ENCODE measurements at places on chromosomes 5 and 9.

DNA sequence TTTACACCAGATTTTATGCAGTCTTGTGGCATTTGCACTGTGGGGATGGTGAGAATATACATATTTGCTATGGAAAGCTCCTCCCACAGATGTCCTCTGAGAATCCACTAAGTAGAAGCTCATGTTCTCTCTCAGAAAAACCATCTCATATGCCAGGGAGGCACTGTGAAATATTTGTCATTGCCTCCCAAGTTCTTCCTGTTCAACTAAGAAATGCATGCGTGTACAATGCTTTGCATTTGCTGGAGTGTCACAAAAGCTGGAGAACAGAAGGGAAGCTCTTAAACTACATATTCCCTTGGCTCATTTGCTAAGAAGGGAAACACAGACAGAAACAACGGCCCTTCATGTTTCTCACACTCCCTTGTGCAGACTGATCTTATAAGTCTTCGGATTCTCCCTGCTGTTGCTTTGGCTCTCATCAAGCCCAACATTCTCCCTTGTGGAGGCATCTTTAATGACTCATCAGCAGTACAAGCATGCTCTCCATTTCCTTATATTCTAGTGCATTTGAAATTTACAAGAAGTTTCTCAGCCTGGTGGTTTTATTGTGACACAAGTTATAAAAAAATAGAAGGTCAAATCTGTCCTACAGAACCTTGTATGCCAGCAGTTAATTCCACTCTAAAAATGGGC, 220.6 kb downstream of the TRIM36 start:
- no peak for DNase-seq

GRCh38 chr5:95471487-95471886, 80.3 kb downstream of the FAM81B start:
- DNase-seq: no peak

DNA sequence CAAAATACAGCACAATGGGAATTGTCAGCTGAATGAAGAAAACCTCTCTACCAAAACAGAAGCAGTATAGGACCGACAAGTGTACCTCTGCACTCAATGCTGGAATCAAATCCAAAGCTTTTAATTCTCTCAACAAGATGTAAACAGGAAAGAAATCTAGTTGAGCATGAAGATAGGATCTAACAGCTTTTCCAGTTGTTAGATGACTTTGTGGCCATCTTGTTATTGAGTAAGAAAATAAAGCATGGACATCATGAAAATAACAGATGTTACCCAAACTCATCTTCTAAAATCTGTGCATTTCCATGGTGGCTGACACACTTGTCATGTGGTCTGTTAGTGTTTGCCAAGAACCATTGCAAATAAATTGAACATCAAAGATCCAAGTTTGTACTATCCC, 34.7 kb downstream of the SREK1 start:
- DNase-seq: no peak

- no peak for DNase-seq
Observed at GRCh38 chr9:108759399-108759798, 96.4 kb downstream of the ACTL7B start.

DNA sequence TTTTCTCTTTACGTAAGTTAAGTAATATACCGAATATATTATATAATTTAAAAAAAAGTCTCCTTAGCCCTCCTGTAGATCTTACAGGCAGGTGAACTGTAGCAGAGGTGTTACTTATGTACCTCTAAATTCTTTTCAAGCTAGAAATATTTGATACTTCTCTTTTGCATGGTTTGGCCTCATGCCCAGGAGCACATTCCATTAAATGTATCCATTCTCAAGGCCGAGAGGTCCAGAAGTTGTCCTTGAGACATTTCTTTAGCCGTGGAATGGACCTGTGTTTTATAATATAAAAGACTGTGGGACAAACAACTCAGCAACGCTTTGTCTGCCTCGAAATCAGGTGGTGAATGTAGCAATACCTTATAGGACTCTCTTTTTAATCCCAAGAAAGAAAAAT, 184.5 kb downstream of the TRIO start:
- DNase-seq: no peak

DNA sequence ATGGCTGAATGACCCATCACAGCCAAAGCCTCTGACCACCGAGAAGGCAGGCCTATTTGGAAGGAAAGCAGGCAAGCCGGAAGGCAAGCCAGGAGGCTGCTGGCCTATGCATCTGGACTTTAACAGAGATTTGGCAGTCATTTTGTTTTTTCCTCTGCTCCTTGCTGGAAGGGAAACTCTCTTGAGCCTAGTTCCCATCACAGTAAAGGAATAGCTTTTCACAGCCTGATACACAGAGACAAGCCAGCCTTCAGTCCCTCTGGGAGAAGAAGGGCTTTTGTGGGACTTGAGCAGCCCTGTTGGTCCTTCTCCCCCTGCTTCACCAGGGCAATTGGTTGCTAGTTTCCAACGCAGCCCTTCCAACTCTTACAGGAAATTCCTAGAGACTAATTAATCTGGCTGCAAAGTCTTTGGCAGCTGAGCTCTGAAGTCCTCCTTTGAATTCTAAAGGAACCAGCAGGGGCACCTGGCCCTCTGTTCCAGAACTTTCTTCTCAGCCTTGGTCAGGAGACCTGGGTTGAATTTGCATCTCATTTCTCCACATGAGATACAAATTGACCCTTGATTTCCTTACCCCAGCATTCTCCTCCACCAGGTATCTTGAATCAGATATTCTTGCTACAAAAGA, 157.3 kb upstream of the EPB41L4A start:
- peak; percentile 84 for DNase-seq

DNA sequence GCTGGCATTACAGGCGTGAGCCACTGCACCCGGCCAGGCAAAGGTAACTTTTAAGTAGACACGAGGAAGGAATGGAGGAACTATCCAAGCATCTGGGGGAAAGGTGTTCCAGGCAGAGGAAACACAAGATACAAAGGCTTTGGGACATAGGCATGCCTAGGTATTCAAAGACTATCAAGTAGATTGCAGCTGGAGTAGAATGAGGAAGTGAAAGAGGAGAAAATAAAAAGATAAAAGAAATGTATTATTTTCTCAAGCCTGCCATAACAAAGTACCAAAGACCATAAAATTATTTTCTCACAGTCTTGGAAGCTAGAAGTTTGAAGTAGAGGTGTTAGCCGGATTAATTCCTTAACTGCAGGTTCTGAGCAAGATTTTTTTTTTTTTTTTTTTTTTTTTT, 39.9 kb upstream of the GRIN3A start:
- DNase-seq: no peak

GRCh38 chr5:6712142-6712576, 1.1 kb upstream of the TENT4A start:
- peak; percentile 84 for DNase-seq

DNA sequence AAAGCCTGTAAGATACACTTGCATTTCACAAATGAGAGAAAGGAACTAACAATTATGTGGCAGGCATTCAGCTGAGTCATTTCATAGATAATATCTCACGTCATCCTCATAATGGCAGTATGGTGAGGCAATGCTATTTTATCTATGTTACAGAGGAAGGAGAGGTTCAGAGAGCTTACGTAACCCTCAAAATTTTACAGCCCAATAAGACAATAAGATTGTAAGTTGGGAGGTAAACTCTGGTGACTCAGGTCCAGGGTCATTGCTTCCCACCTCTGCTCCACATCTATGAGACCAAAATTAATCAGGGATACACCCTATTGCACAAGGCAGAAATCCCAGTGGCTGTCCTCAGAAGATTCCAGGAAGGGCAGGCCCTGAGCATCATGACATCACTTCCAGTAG, 309.7 kb downstream of the NSG2 start:
- DNase-seq: no peak

GRCh38 chr5:76941442-76941841, 11.4 kb upstream of the CRHBP start:
- DNase-seq: no peak

- no peak for DNase-seq
Observed at GRCh38 chr5:149326611-149327010, 18.7 kb upstream of the GRPEL2 start.

DNA sequence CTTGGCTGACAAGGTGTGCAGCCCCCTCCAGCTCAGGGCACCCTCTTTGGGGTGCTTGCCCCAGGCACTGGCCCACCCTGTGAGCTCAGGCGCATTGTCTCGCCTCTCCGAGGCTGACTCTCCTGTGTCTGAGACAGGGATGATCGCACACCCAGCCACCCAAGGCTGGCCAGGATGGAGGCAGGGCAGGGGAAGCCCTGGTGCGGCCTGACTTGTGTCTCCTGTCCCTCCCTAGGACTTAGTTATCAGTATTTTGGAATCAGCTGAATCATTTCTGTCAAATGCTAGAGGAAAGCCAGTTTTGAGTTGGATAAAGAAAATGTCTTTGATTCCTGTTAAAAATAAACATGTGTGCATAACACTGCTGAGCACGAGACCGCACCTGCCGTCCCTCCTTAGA, 2.5 kb upstream of the DBH start:
- DNase-seq: no peak

DNA sequence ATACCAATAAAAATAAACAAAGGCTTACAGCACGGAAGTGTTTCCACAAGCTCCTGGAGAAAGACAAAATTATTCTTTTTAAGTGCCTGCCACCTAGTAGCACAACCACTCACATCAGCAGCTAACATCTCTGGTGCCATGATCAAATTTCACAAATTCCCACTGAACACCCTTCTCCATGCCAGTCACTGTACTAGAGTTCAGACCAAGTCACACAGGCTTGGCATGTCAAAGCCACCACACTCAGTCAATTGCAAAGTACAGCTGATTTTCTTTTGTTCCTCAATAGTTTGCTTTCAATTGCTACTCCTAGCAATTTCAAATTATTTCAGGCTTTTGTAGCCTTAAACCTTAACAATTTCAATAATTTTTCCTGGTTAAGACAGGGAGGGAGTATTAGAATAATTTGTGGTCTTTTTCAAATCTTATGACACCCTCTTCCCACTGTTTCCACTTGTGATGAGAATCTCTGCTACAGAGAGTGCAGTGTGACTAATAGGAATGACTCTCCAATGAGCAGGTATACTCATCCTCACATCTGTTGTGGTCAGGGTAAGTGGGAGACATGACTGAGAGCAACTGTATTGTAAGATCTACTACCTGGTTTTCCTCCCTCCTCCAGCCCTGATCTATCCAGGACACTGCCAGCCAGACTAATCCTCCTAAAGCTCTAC, 46.2 kb downstream of the RNF145 start:
- DNase-seq: no peak

DNA sequence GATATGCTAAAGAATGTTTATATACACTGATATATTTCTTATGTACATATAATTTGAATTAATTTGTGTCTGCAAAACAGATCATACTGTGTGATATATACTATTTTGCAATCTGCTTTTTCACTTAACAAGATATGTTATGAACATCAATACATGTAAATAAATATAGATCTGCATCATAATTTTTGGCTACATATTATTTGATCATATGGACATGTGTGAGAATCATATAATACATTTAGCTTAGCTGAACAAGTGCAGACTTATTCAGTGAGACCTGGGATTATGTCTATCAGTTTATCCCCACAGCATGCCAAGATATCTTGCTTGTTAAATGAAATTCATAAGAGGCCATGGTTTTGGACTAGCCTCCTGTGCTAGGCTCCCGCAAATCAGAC, 474.3 kb downstream of the ARHGEF28 start:
- no peak for DNase-seq

- peak; percentile 61 for DNase-seq
Observed at GRCh38 chr9:129828969-129829368, 5.0 kb upstream of the TOR1A start.

- no peak for DNase-seq
Observed at GRCh38 chr9:80498001-80498555, 926.3 kb downstream of the TLE4 start.

DNA sequence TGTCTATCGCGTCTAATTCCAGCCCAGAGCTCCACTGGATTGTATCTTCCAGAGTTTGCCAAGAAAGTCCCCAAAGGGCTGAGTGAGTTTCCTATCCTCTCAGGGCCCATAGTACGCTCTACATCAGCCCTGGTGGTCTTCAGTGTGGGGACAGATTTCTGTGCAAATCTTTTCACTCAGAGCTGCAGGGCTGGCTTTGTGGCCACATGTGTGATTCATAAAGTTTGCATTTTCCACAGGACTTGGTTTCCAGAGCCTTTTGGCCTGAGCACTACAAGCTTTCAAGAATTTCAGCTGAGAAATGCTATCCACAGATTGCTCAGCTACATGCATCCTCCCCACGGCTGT, 76.7 kb upstream of the CXCL14 start:
- no peak for DNase-seq

- DNase-seq: no peak
Observed at GRCh38 chr9:135320331-135320730, 159.3 kb upstream of the PPP1R26 start.

DNA sequence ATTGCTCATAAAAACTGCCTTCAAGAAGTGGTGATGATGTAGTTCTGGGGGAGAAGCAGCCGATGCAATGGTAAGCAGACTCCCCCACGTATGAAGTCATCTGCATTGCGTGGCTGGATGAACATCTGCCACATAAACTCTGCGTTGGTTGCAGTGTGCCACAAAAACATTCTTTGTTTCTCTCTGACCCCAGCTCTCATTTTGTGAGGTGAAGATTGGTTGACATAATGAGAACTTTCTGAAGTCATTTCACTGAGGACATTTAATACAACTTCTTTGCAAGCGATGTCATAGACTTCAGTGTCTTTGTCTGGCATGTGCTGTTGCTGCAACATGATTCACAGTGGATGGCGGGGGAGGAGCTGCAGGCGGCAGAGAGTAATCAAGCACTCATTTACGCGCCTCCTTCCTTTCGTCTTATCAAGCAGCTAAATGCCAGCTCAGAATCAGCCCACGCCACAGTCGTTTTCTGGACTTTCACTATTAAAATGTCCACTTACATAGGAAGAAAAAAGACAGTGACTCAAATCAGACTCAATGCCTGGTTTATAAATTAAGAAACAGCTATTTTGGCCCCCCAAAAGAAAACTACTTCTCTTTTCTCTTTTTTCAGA, 91.5 kb upstream of the NFIL3 start:
- DNase-seq: no peak

DNA sequence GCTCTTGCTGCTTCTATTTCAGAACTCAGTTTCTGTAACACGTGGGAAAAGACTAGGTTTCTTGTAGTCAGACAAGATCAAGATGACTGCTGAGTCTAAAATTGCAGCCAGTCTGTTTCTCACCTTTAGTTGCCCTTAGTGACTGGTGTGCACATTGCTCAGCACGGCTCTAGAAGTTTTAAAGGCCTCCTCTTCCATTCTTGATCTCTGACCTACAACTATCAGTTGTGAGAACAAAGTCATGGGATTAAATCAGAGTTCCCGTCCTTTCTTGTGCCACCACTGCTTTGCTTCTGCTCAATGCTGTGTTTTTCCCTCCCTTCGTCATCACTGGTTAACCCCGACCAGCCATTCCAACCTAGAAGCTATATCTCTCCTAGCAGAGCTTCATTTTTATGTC, 52.8 kb downstream of the GDA start:
- DNase-seq: no peak

DNA sequence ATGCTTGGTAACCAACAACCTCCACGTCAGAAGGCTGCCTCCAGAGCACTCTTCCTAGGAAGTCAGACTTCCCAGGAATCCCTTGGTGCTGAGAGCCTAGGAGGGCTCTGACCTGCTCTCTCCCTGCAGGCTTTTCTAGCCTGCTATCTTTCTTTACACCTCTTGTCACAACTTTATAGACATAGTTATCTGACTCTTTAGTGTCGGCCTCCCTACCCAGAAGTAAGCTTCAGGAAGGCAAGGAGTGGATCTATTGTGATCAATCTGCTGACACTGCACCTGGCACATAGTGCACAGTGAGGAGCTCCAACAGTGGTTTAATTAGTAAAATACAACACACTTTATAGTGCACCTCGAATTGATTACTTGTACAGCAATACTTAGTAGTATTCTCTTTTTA, 2.3 kb downstream of the AFAP1L1 start:
- no peak for DNase-seq

GRCh38 chr5:149895416-149896345, 48.9 kb downstream of the PDE6A start:
- DNase-seq: no peak

- DNase-seq: no peak
Observed at GRCh38 chr5:167608390-167609272, 682.8 kb upstream of the WWC1 start.
